ENCODE measurements at places on chromosomes 12 and 14.
A peak's percentile ranks its signal among the peaks of the same experiment; 100 is the strongest.

DNA sequence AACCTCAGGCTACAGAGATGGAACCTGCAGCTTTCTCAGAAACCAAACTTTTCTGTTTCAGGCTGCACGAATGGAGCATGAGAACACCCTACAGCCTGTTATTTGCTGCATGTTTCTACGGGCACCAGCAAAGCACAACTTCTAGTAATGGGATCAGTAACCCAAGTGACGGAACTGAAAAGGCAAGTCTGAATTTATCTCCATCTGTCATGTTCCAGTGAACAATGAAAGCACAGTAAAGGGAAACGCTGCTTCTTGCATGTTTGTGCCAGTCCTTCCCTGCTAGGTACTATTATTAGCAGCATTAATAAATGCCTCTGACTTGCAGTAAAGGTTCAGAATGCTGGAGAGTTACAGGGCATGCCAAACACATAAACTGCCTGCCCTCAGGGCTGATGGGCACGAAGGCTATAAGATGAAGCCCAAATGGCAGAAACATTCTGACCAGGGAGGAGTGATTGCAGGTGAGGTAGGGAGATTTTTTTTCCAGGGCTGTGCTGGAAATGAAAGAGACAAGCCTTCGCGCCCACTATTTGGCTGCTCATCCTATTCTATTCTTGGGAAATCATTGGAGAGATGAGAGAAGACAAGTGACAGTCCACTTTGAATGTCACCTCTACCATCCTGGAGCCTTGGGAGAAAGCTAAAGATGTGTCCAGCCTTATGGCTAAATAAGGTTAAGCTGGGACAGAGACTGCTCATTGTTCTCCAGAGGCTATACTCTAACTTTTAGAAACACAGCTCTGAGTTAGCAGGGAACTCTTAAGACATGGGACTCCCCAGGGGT, 100.4 kb upstream of the PLXNC1 start:
- no peak for DNase-seq

DNA sequence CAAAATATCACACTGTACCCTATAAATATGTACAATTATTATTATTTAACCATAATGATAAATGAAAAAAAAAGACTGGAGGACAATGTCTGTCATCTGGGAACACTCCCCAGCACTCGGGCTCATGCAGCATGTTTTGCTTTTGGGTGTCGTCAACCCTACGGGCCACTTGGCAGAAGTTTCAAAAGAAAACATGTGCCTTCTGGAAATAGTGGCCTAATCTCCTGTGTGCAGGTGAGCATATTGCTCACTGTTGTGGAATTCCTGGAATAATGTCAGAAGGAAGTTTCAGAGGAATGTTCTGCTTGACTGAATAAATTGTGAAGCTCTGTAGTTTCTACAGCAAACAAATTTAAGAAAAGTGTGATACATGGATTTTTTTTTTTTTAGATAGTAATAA, 298.3 kb downstream of the SSPN start:
- no peak for DNase-seq

- DNase-seq: peak; percentile 57
Observed at GRCh38 chr14:68971411-68972035, 7.6 kb downstream of the ACTN1 start.

- no peak for DNase-seq
Observed at GRCh38 chr12:21451529-21451928, 14.1 kb downstream of the PYROXD1 start.

GRCh38 chr14:90839024-90839888, 23.0 kb upstream of the TTC7B start:
- DNase-seq: peak; percentile 78

DNA sequence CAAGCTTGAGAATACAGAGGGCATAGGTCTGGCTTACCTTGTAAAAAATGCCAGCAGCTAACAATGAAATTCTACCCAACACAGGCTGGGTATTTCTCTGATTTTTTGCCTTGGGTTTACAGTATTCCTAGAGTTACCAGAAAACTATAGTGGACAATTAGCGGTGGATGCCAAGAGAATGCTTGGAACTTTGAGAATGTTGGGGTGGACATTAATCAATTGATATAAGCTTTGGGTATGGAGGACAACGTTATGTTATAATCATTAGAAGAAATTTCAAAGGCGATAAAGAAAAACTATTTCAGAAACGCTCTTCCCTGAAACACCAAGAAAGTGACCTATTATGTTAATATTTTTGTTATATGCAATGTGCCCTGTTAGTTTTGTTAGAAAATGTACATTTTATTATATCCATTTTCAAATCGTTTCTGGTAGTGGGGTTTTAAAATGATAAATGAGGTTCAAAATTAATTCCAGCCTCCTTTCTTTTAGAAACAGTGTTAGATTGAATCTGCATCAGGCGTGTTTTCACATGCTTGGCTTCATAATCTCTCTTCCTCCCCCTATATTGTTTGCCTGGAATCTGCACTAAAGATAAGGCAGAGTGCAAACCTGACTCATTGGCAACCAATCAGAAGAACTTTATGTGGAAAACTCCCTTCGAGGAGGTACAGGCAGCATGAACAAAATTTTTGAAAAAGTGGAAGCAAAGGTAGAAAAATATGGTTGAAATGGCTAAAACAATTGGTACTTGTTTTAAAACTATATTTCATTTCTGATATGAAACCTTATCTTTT, 1.4 kb upstream of the PTPRQ start:
- no peak for DNase-seq

- no peak for DNase-seq
Observed at GRCh38 chr14:69838881-69839416, 40.3 kb upstream of the SMOC1 start.

DNA sequence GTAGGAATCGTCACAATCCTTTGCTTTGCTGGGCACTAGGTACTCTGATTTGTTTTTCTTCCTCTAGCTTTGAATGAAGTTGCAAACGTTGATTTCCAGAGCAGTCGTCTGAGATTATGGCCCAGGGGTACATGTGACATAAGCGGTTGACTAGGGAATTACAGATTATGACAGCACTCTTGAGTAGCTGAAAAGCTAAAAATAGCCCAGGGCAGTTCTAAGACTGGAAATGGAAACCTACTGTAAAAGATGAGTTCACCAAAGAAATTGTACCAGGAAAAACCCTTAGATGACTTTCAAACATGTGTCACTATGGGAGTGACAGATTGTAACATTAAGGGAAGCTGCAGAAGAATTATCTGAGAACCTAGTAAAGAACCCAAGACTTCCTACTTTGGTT, 108.5 kb downstream of the ANO6 start:
- DNase-seq: no peak

- DNase-seq: no peak
Observed at GRCh38 chr12:24522736-24523135, 426.2 kb downstream of the BCAT1 start.

- DNase-seq: no peak
Observed at GRCh38 chr12:104475271-104475670, 18.5 kb downstream of the CHST11 start.

DNA sequence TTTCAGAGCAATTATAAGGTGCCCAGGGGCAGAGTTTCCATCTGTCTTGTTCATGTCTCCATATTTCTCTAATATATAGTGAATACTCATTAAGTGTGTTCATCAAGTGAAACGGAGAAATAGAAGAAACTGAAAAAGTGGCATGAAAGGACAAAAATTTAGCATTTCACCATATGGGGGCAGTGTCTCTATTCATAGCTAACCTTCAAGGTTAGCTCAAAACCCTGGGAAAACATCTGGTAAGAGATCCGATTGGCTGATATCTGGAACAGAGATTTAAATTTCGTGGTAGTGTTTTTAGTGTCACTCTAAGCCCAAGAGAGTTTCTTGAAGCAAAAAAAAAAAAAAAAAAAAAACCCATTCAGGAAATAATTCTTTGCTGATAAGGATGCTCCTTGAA, 367.5 kb downstream of the DAD1 start:
- DNase-seq: no peak

GRCh38 chr12:124247331-124247730, 47.6 kb upstream of the RFLNA start:
- DNase-seq: no peak

DNA sequence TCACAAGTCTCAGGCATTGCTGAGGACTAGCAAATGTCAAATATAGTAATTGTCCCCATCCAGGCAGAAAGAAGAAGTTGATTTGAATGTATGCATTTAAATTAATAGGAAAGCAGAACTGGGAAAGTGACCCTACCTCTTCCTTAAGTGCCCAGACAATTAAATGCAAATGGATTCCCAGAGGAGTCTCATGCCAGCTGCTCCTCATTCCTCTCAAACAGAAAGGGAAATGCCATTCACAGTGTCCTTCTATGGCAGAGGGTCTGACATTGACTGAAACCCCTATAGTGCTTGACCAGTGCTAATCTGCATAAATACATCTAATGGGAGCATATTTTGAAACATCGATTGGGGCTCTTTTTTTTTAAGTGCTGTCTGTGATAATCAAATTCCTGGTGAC, 292.4 kb upstream of the SEL1L start:
- no peak for DNase-seq

DNA sequence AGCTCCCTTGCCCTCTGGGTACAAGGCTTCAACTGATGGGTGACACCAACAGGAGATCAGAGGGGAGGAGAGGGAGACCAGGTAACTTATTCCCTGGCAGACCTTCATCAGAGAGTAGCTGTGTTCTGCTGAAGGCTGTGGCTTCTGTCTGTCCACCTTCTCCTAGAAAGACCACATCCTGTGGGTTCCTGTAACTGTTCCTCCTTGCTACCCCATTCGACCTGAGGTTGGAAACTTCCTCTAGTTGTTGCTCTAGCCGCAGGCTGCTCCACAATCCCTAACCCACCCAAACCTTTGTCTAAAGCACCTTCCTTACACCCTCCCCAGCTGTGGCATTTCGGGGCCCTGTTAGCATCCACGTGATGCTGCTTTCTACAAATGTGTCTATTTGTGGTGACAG, 454.2 kb downstream of the DPF3 start:
- no peak for DNase-seq

DNA sequence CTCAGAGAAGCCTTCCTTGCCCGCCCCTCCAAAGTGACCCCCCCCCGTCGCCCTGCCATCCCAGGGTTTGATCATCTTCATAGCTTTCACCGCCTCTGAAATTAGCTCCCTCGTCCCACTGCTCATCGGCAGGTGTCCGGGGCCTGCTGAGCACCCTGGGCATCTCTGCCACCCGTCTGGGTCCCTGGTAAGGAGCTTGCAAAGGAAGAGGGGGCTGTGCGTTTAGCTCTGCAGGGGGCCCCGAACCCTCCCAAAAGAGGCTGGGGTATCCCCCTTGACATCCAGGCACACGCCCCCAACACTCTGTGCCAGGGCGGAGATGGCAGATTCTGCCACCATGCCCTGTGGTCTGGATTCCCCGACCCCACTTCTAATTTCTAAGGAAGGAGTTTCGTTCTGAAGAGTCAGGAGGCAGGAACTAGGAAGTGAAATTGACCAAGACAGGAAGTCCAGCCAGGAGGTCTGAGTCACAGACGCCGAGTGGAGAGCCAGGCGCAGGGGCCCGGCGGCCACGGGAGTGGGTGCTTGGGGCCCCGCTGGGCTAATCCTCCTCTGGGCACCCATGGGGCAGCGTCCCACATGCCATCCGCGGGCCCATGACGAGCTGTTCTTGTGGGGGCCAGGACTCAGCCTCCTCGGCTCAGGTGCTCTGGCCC, 95.7 kb downstream of the RFLNA start:
- peak; percentile 89 for DNase-seq

DNA sequence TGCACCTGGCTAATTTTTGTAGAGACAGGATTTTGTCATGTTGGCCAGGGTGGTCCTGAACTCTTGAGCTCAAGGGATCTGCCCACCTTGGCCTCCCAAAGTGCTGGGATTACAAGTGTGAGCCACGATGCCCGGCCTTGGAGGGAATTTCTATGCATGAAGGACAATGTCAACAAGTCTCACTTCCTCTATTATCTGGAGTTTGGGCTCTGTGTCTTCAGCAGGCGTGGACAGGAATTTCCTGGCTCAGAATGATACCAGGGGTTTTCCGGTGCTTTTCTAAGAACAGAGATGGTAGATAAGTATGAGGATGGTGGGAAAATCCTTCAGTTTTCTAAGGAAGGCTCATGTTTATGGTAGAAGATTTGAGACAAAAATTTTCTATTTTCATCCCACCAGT, 75.0 kb upstream of the CCDC60 start:
- DNase-seq: no peak

DNA sequence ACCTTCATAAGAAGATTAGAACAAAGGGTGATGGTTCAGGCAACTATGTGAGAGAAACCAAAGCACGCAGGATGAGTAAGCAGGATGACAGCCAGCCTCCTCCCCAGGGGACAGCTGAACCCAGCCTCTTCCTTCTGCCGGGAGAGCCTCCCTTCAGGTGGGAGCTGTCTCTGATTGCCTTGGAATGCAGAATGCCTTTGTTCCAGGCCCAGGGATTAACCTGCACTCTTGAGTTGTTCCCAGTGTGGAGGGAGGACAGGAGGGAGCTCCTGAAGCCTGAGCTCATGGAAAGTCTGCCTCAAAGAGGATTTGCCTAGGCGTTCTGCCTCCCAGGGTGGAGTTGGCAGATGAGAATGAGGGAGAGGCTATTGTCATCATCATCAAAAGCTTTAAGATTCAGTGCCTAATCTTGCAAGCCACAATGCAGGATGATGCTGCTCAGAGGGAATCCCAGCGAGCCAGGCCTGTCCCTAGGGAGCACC, 3.6 kb upstream of the KRT6A start:
- DNase-seq: no peak

DNA sequence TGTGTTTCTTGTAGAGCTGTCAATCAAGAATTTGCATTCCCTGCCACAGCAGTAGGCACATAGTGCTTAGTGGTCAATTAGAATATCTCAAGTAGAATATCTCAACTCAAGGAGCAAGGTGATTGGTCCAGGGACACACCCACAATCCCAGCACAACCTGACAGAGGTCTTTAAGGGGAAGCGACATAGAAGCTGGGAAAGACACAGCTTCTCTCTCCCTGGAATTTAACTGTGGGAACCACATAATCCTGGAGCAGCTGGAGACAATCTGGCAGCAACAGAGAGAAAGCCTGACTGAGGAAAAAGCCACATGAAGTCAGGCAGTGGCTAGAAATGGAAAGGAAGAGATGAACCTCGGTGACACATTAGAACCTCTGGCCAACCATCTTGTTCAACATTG, 85.7 kb upstream of the LMO3 start:
- no peak for DNase-seq

DNA sequence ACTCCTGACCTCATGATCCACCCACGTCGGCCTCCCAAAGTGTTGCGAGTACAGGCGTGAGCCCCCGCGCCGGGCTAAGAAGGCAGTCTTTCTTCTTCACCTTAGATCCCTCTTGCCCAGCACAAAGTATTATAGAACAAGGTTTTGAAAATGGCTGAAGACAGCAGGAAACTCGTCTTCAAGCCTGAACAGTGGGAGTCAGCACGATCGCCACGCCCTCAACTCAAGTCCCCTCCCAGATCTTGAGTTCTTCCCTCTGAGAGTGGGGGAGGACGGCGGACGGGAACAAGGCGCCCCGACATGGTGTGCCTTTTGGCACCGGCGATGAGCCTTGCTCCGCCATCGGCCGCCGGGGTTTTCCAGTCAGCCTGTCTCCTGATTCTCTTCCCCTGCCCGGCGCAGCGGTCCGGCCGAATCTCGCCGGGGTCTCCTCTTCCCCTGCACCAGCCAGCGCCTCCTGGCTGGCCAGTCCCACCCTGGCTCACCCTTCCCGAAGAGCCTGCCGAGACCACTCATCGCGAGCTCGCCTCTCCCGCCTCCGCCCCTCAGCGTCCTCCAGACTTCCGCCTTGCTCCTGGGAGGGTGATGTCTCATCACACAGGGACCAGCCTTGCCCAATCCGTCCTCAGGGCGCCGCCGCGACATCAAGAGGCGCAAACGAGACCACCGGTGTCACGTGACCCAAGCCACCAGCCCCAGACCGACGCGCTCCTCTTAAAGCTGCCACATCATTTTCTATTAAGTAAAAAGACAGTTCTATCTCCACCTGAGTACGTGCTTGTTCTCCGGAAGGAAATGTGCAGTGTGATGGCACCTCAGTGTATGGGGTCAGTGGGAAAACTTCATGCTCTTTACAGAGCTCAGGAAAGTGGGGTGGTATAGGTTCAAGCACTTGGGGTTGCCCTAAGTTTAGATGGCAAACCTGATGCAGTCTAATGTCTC, at the start of gene CHMP4A:
Gene CHMP4A, minus strand, starts transcription at position 565 of the 942 bp plus-strand sequence. Its CDS starts 49 bp downstream, at position 516.
- peak; percentile 98 for DNase-seq

Measured in Right ventricle myocardium inferior (tissue), 1 donor.